ENCODE measurements at places on chromosomes 3 and 15. TPM values are rescaled to one million over a fixed set of nuclear protein-coding genes. Genes with fewer than 3 reads are reported as not detected.

The PLSCR5 gene
- total RNA-seq = not detected

The TLR9 gene
- 1.1 TPM for total RNA-seq

The GOLGA8J gene
- 0.89 TPM for total RNA-seq

The PDIA3 gene
- 194 TPM for total RNA-seq

The SHC4 gene
- total RNA-seq = 74.2 TPM

The CORO2B gene
- total RNA-seq = 10.2 TPM

Measured in sciatic nerve (tissue), 2 donors.